Sigmoid colon (tissue), 7 donors: ENCODE measurements at places on chromosomes 4 and X. TPM values are rescaled to one million over a fixed set of nuclear protein-coding genes. Genes with fewer than 3 reads are reported as not detected.

MAGEB10 gene
- not detected for total RNA-seq

BEX4 gene
- total RNA-seq: 45.5 TPM

GALNTL6 gene
- 0.55 TPM for total RNA-seq

IGSF1 gene
- total RNA-seq: 0.71 TPM

NPY1R gene
- 2.8 TPM for total RNA-seq

CLDN34 gene
- total RNA-seq: not detected

MAGT1 gene
- total RNA-seq: 29.5 TPM

FMR1NB gene
- not detected for total RNA-seq

ZCCHC18 gene
- total RNA-seq: 1.8 TPM

- peak; percentile 91 for DNase-seq
- no peak overlapping the region for H3K27ac ChIP-seq
- no peaks in the 10 kb centered on the region for H3K27me3 ChIP-seq
- no peaks in the 10 kb centered on the region for H3K36me3 ChIP-seq
Measured at GRCh38 chrX:131728295-131729145, 184.6 kb downstream of the OR13H1 start.

- no peaks in the 10 kb centered on the region for H3K36me3 ChIP-seq
- DNase-seq: no peak
- H3K4me1 ChIP-seq: no peaks in the 10 kb centered on the region
- no peak overlapping the region for H3K4me3 ChIP-seq
Measured at GRCh38 chr4:68375667-68376559, 26.0 kb upstream of the YTHDC1 start.

DNA sequence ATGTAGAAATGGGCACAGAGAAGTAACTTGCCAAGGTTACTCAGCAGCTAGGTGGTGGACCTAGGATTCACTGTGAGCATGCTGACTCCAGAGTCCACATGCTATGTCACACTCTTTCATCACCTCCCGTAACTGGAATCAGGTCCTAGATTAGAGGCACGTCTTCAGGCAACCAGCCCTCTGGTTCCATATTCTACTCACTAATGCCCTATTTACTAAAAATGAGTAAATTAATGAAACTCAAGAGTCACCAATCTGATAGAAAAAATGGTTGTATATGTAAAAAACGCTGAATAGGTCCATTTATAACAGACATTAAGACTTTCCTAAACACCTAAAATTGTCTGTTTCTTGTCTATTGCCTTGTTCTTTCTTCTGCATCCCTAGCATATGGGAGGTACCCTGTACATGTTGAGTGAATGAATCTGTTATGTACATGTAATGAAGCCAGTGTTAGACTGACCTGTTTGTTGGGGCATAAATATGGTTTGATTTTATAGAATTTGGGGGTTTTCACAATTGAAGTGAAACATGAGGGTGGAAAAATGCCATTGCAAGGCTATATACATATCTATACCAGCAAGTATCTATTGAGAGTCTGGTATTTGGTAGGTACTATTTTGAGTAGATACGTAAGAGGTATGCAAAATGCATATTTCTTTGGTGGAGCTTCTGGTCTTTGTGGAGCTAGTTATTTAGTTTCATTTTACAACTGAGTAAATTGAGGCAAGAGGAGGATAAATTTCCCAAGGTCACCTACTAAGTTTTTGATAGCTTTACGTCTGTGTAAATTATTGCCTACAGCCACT, 7.5 kb upstream of the RUFY3 start:
- no peaks in the 10 kb centered on the region for H3K36me3 ChIP-seq
- H3K27me3 ChIP-seq: no peaks in the 10 kb centered on the region
- H3K27ac ChIP-seq: no peak overlapping the region
- H3K4me3 ChIP-seq: no peak overlapping the region
- peaks cover 21% of the 10 kb centered on the region for H3K4me1 ChIP-seq

DNA sequence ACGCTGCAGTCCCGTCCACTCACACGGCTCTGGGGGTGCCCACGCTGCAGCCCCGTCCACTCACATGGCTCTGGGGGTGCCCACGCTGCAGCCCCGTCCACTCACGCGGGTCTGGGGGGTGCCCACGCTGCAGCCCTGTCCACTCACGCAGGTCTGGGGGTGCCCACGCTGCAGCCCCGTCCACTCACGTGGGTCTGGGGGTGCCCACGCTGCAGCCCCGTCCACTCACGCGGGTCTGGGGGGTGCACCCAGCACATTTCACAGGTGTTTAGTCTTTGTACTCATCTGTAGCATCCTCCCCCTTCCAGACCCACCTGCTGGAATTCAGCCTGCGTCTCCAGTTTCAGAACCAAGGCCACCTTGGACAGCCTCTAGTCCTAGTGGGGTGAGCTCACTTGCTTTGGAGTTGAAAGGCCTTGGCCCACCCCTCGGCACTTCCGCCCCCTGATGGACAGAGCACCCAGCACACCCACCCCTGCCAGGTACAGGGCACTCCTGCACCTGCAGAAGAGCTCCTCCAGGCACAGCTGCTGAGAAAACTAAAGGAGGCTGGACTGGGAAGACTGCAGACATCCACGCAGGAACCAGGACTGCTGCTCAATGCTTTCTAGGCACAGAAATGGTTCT, 73.0 kb downstream of the ABLIM2 start:
- H3K36me3 ChIP-seq: no peaks in the 10 kb centered on the region
- no peaks in the 10 kb centered on the region for H3K27me3 ChIP-seq
- DNase-seq: no peak
- no peak overlapping the region for H3K4me3 ChIP-seq

DNA sequence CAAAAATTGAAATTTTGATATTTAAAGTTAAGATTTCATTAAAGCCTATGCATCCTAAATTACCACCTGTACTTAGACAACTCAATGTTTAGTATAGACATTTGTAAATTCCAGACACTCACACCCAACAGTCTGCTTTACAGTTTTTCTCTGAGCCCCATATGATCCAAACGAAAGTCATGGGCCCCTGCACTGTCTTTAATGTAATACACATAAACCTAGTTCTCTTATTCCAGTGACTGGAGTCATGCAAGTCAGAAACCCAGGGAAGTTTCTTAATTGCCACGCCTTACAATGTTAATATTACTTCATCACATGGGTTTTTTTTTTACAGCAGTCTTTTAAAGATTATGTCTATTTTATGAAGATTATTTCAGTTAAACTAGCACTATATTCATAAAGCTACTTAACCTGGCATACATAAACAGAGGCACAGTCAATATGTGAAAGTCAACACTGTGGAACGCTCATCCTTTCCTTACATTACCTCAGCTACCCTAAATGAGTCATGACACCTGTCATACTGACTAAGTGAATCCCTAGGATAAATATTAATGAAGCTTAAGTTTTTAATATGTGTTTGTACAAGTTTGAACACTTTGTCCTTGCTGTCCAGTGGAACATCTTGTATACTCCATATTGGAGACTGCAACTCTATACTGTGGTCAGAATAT, 67.7 kb upstream of the H2AZ1 start:
- no peak for DNase-seq
- H3K36me3 ChIP-seq: no peaks in the 10 kb centered on the region
- peaks cover 2% of the 10 kb centered on the region for H3K4me1 ChIP-seq
- no peaks in the 10 kb centered on the region for H3K27me3 ChIP-seq
- no peak overlapping the region for H3K4me3 ChIP-seq

DNA sequence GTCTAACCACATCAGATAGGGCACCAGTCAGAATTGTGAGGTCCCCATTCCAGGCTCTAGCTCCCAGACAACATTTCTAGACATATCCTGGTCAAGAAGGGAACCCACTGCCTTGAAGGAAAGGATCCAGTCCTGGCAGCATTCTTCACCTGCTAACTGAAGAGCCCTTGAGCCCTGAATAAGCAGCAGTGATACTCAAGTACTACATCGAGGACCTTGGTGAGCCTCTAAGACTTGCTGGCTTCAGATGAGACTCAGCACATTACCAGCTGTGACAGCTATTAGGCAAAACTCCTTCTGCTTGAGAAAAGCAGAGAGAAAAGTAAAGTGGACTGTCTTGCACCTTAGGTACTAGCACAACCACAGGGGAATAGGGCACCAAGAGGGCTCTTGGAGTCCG, 205.8 kb upstream of the F9 start:
- DNase-seq: no peak
- H3K36me3 ChIP-seq: no peaks in the 10 kb centered on the region
- H3K4me1 ChIP-seq: no peaks in the 10 kb centered on the region
- H3K4me3 ChIP-seq: no peak overlapping the region

GRCh38 chr4:151681085-151681484, 79.7 kb downstream of the GATB start:
- DNase-seq: no peak
- no peaks in the 10 kb centered on the region for H3K4me1 ChIP-seq
- no peak overlapping the region for H3K4me3 ChIP-seq

DNA sequence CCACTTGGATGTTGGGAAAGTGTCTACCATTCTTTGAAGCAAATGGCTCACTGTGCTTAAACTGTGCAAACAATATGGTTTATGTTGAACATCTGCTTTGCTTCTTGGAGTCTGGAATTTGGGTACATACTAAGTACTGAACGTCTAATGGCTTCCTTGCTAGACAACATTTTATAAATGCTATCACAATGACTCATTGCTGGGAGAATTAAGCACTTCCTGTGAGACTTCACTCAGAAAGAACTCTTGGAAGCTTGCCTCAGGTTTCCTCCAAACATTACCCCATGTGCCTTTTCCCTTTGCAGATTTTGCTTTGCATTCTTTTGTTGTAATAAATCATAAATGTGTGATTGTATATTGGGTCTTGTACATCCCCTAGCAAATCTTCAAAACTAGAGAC, 139.7 kb downstream of the PACRGL start:
- H3K27me3 ChIP-seq: no peaks in the 10 kb centered on the region
- peaks cover 9% of the 10 kb centered on the region for H3K4me1 ChIP-seq
- no peaks in the 10 kb centered on the region for H3K36me3 ChIP-seq
- no peak for DNase-seq

DNA sequence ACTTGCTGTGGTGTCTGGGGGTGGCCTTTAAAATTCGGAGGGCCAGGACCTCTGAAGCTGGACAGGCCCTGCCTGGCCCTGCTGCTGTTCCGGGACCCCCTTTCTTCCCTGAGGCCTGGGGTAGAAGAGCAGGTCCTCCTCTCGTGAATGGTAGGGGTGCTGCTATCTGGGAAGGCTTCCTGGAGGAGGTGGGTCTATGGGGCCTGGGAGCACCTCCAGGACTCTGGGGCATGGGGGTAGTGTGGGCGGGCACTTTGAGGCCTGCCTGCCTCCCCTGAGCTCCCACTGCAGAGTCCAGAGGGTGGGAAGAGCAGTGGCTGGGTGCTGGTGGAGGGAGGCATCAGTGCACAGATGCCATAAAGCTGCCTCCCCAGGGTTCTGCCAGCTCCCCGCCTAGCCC, 4.9 kb upstream of the MXD4 start:
- H3K4me3 ChIP-seq: no peak overlapping the region
- no peak for DNase-seq
- no peaks in the 10 kb centered on the region for H3K27me3 ChIP-seq

DNA sequence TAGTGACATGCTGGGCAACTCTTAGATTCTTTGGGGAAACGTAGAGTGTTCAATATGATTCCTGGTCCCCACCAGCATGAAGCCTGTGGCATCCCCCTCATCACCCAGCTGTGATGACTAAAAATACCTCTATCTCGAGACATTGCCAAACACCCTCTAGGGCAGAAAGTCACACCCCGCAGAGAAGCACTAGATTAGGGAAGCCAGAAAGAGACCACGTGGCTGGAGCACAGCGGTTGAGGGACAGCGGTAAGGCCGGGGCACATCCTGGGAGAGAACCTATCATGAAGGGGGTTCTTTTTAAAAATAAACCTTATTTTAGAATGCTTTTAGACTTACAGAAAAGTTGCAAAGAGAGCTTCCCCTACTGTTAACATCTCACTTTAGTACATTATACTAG, 11.0 kb downstream of the FAT1 start:
- DNase-seq: no peak
- H3K27me3 ChIP-seq: no peaks in the 10 kb centered on the region
- H3K36me3 ChIP-seq: peaks cover 10% of the 10 kb centered on the region
- peak overlapping the region; percentile 78 for H3K27ac ChIP-seq
- peaks cover 51% of the 10 kb centered on the region for H3K4me1 ChIP-seq

DNA sequence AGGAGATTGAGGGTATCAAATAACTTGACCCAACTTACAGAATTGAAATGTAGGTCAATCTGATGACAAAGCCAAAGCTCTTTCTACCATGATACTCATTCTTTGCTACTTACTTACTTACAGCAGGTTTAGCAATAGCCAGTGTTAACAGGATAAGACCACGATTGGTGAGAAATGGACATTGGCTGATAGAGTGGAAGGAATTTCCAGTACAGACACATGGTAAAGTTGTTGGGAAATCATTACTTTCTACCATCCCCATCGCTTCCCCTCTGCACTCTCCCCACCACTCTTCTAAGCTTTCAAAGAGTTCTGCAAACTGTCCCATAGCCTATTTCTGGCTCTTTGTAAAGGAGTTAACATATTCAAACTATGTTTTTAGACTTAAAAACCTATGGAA, 119.7 kb downstream of the CHRNA9 start:
- no peaks in the 10 kb centered on the region for H3K36me3 ChIP-seq
- no peaks in the 10 kb centered on the region for H3K27me3 ChIP-seq
- DNase-seq: no peak
- H3K27ac ChIP-seq: no peak overlapping the region
- no peak overlapping the region for H3K4me3 ChIP-seq

DNA sequence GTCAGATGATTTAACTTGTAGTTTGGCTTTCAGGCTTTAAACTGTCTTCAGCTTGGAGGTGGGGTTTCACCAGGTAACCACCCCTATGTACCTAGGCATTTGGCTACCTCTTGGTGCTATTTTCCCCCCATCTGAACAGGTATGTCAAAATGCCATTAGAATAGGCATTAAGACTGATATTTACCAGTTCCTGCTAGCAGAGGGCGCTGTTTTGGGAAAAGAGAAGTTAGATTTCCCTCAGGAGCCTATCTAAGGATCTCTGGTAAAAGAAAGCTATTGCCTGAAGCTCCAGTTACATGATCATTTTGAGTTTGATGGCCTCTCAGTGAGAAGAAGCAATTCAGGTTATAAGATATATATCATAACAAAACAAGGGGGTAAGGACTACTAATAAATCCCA, 879.1 kb downstream of the SH3BGRL start:
- no peak overlapping the region for H3K27ac ChIP-seq
- no peaks in the 10 kb centered on the region for H3K27me3 ChIP-seq
- H3K4me3 ChIP-seq: no peak overlapping the region
- no peaks in the 10 kb centered on the region for H3K4me1 ChIP-seq
- DNase-seq: no peak

GRCh38 chrX:7586126-7586525, 256.8 kb upstream of the VCX start:
- H3K4me1 ChIP-seq: no peaks in the 10 kb centered on the region
- no peaks in the 10 kb centered on the region for H3K27me3 ChIP-seq
- H3K36me3 ChIP-seq: no peaks in the 10 kb centered on the region
- no peak overlapping the region for H3K27ac ChIP-seq
- H3K4me3 ChIP-seq: no peak overlapping the region

- no peak overlapping the region for H3K27ac ChIP-seq
- no peak overlapping the region for H3K4me3 ChIP-seq
- no peaks in the 10 kb centered on the region for H3K27me3 ChIP-seq
- H3K36me3 ChIP-seq: no peaks in the 10 kb centered on the region
Measured at GRCh38 chr4:147794314-147794680, 62.4 kb downstream of the ARHGAP10 start.

DNA sequence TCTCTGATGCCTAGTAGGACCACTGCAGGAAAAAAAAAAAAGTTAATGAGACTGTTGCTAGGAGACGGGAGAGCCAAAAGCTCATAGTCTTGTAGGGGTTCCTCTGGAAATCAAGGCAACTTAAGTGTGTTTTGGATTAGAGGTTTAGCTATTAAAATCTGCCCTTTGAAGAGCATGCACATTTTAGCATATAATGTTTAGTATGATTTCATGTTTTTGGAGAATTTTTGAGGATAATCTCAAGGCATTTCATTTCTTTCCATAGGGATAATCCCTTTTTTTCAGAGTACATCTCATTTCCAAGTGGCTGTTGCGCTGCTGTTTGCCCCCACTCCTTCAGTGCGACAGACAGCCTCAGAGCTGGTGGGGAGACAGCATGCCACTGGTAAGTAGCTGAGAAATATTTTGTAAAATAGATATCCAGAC, at the start of gene LINC00632:
TSS of gene LINC00632 (plus strand) at position 339 of the 426 bp plus-strand sequence.
- no peak within 1 kb of the TSS for H3K27ac ChIP-seq
- H3K27me3 ChIP-seq: no peaks in the 10 kb centered on the region
- no peaks in the 10 kb centered on the region for H3K4me1 ChIP-seq
- DNase-seq: no peak
